SK-N-SH (cell line): ENCODE measurements at places on chromosomes 3 and 15. TPM values are rescaled to one million over a fixed set of nuclear protein-coding genes. Genes with fewer than 3 reads are reported as not detected.

The ZMYND10 gene
- polyA plus RNA-seq: 0.83 and 0.95 TPM in 2 replicates

GRCh38 chr3:124639406-124640237 lies 90.6 kb upstream of the UMPS start:
- H3K4me3 ChIP-seq: no peak overlapping the region
- no peak overlapping the region for H3K27ac ChIP-seq
- H3K36me3 ChIP-seq: peaks cover 8% of the 10 kb centered on the region
- H3K4me1 ChIP-seq: no peaks in the 10 kb centered on the region

The SLC2A2 gene
- 0.59 and 0.63 TPM in 2 replicates for polyA plus RNA-seq

DNA sequence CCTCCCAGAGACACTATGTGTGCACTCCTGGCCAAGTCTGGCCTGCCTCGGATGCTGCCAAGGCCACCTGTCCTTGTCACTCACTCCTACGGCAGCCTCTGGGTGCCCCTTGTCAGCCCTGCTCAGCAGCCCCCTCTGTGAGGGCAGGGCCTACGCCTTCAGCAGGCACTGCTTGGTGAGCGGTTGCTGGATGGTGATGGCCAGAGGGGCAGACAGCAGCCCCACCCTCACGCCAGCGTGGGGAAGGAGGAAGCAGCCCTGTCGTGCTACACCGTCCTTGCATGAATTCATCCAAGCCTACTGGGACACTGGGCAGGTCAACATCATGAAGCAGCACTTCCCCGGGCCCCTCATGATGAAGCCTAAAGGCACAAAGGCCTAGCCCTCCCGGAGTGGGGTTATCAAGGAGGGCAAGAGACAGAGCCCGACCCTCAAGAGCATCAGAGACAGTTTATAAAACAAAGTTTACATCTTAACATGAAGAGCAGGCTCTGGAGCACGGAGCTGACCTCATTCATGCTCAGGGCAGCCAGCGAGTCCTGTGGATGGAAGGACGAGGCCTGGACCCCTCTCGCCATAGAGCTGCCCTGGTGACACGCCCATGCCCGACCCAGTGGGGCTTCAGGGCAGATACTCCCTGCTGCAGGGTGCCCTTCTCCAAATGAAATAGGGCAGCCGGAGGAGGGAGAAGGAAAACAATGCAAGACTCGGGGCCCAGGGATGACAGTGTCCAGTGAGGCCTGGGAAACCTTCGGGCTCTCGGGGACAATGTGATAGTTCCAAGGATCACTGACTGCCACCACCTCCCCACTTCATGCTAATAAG lies 25.3 kb downstream of the CHDH start:
- H3K4me1 ChIP-seq: no peaks in the 10 kb centered on the region
- no peak for DNase-seq
- H3K4me3 ChIP-seq: no peak overlapping the region
- no peak overlapping the region for H3K27ac ChIP-seq
- H3K27me3 ChIP-seq: no peaks in the 10 kb centered on the region

DNA sequence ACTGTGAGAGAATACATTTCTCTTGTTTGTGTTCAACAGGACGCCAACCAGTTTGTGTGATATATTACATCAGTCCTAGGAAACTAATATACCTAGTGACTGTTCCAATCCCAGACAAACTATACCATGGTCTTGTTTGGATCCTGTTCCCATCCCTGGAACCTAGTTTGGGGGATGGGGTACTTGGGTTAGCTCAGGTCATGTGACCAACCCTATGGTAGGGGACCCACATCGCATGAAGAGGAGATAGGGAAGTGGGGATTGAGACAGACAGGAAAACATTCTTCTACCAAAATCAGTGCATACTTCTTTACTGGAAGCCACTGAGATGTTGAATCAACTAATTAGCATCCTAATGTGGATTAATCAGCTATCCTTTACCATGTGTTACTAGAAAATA lies 146.1 kb downstream of the THSD4 start:
- no peak for DNase-seq
- peaks cover 38% of the 10 kb centered on the region for H3K36me3 ChIP-seq
- H3K27ac ChIP-seq: peak overlapping the region; percentile 82
- peaks cover 26% of the 10 kb centered on the region for H3K4me1 ChIP-seq
- H3K4me3 ChIP-seq: no peak overlapping the region

DNA sequence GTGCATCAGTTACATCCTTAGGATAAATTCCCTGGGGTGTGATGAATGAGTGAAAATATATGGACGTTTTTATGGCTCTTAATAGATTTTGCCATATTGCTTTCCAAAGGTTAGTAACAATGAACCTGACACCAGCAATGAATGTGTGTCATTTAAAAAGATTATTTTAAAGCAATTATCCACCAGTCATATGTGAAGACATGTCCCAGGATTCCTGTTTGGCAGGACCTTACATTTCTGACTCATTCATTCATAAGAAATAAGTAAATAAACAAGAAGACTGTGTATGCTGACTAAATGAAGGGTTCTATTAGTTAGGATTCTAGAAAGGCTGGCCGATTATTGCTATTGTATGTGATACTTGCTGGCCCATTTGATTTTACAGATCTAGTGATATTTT lies 201.5 kb downstream of the SOX2 start:
- DNase-seq: no peak
- H3K4me1 ChIP-seq: peaks cover 15% of the 10 kb centered on the region; the same call in 1 of the 2 replicates
- no peaks in the 10 kb centered on the region for H3K27me3 ChIP-seq
- no peak overlapping the region for H3K27ac ChIP-seq
- no peaks in the 10 kb centered on the region for H3K36me3 ChIP-seq

DNA sequence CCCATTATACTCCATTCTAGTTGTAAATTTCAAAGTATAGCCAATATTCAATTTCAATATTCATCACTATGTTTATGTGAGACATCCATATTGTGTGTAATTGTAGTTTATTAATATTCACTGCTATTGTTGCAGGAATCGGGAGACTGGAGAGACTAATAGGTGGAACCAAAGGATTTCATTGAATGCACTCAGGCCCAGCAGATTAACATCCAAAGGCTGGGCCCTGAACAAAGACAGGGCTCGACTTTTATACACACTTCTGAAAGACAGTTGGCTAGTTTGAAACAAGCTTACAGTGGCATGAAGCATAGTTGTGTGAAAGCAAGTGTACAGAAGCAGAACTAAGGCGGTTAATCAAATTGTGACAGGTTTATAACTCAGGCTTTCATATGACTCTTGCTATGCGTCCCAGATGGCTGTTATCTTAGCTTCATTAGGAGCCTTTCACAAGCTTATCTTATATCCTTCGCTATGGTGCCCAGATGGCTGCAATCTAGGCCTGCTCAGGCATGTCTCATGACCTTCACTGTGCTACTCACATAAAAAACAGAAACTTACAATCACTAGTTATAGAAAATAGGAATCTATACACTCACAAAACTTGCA lies 1038.8 kb upstream of the EPHA6 start:
- no peaks in the 10 kb centered on the region for H3K4me1 ChIP-seq
- H3K4me3 ChIP-seq: no peak overlapping the region
- H3K27ac ChIP-seq: no peak overlapping the region
- no peaks in the 10 kb centered on the region for H3K27me3 ChIP-seq
- no peak for DNase-seq

The DNAH12 gene
- polyA plus RNA-seq: 0.03 and 0.05 TPM in 2 replicates
